Stimulated activated CD4-positive, alpha-beta T cell treated with anti-CD3 and anti-CD28 coated beads, Interleukin-2, amount 100 ng/mL, for 24 hours (primary cell): ENCODE measurements at places on chromosomes 1 and 21.

DNA sequence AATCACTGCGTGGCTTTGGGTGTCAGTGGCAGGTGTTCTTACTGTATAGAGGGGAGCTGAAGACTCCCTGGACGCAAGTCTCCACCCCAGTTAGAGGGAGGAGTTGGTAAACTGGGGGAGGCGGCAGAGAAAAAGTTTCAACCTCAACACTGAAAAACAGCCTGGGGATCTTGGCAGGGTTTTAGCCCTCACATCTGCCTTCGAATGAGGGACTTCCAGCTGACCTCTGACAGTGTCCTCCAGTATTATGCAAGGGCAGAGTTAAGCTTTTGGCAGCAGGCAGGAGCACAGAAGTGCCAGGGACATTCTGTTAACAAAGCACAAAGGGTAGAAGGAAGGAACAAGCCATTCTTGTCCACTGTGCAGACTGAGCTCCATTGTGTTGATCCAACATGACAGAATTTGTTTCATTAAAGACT lies 41.2 kb upstream of the RAB4A start:
- DNase-seq = no peak

DNA sequence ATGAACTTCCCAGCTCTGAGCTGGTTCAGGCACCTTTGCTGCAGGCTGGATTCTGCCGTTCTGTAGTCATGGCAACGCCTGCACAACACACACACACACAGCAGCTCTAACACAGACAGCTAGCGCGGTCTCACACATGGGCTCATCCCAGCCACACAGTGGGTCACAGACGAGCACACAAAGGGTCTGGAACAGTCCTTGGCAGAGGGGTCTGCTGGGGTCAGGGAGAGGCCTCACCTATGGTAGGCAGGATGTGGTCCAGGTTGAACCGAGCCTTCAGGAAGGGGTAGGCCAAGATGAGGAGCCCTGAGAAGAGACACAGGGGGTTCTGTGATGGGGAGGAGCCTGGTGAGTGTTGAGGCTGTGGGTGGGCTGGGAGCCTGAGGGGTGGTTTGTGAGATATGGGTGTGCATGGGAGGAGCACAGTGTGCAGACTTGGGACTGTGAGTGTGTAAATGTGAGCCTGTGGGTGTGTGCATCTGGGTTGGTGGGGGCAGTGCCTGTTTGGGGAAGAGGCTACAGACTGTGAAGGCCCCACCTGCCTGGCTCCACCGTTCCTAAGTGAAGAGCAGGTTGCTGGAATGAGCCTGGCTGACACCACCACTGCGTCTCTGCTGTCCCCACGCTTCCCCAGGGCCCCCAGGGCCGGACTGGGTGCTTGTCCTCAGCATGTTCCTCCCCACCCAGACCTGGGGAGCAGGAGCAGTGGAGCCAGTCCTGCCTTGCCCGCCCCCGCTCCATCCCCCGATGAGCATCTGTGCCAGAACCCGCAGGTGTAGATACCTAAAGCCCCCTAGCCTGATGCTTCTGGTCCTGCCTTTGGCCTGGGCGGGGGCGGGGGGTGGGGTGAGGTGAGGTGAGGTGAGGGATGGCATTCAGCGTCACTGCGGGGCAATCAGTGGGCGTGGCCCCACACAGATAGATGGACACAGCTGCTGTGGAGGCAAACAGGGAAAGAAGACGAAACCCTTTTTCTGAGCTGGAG lies 1.5 kb downstream of the KNCN start:
- no peak for DNase-seq

GRCh38 chr1:176364236-176364905 lies 98.6 kb upstream of the PAPPA2 start:
- no peak for DNase-seq

- DNase-seq = no peak
These were observed 663.0 kb downstream of the NPHP4 start for GRCh38 chr1:5329068-5329739.

DNA sequence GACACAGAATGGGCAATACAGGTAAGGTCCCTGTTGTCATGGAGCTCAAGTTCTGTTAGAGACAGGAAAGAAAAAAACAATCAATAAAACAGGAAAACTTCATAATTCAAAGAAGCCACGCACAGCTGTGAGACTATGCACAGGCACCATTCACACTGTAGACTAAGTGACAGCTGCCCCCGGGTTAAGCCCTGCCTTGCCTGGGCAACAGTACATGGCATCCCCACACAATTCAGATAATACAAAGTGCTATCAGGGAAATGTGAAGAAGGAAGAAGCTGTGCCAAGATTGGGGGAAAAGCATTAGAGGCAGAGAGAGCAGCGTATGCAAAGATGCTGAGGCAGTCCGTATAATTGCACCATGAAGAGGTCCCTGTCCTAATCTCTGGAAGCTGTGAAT lies 9.0 kb upstream of the KCNE2 start:
- no peak for DNase-seq

DNA sequence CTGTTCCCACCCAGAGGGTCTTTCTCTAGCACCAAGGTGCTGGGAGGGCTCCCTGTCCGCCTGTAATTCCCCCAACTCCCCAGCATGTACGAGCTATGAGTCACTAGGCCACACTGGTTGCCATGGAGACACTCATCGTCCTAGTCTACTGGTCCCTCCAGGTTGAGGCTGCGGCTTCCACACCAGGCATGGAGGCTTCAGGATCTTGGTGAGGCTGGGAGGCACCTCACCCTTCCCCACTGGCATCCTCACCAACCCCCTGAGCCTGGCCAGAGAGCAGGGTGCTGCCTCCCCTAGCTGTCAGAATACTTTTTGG lies 75.6 kb upstream of the KAZN start:
- no peak for DNase-seq

GRCh38 chr1:172429331-172430127 lies 9.0 kb downstream of the C1orf105 start:
- peak; percentile 43 for DNase-seq

GRCh38 chr1:248884632-248885295 lies 21.3 kb upstream of the PGBD2 start:
- no peak for DNase-seq

DNA sequence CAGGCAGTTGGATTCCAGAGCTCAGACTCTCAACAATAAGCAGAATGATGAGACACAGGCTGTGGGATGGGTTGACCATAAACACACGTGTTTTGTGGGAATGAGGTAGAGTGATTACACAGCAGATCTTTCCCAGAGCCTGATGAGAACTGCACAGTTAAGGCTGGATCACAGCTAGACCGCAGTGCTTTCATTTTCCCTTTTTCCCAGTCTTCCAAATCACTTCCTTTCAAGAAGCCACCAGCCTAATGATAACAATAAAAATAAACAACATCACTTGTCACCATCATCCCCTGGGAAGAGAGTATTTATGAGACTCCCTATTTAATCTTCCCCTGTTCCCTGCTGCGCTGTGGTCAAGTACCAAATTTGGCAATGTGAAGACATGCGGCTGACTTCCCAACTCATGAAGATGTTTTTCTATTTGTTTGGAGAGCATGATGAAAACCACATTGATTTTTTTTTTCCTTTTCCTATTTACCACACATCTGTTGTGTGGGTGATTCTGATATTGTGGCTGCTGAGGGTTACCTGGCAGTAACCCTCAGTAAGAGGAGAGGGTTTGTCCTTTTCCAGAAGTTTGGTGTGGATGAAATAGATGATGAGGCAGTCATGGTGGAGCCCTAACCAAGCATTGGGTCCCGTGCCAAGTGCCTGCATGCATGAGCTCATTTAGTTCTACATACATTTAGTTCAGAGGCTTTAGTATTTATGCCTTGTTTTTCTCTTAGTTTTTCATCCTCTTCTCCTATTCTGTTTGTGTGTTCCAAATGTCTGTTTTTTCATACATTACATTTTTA lies 248.9 kb upstream of the HOOK1 start:
- DNase-seq = no peak

GRCh38 chr21:38839328-38840286 lies 33.9 kb downstream of the ETS2 start:
- DNase-seq = peak; percentile 12

GRCh38 chr1:224454402-224455055 lies 19.9 kb upstream of the WDR26 start:
- no peak for DNase-seq

DNA sequence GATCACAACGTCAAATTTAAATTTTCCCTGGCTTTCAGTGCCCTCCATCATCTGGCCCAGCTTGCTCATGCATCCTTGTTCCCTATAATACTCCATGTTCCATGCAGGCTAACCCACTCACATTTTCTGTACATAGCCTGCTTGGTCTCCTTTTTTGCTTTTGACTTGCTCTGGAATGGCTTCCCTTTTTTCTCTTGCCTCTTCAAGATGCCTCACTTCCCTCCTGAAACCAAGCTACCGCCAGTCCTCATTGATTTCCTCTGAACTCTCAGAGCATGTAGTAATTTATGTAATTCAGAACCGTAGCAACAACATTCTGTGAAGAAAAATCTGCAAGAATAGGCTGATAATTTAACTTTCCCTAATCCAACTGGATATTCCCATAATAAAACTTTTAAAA lies 10.3 kb downstream of the CAP1 start:
- DNase-seq = no peak

GRCh38 chr1:182293119-182293589 lies 98.4 kb downstream of the GLUL start:
- DNase-seq = no peak
